CD4-positive, alpha-beta T cell treated with Interferon gamma for 1 hour (primary cell): ENCODE measurements at places on chromosomes 4 and X.
A peak's percentile ranks its signal among the peaks of the same experiment; 100 is the strongest.

GRCh38 chr4:184295206-184295605, 77.5 kb upstream of the ENPP6 start:
- no peak for DNase-seq

DNA sequence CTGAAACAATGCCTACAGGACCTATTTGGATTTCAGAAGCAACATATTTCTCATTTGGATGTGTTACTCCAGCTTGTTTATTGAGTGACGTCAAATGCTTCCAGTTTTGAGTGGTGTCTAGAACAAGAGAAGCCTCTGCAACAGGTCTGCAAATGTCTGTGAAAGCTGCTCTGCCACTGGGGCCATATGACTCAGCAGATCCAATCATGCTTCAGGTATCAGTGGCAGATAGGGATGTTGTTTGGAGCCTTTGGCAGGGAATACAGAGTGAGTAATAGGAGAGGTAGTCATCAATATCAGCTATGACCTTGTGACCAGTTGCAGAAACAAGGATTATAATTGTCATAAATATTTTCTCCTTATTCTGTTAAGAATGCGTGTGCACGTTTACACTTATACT, 141.1 kb upstream of the ZXDA start:
- no peak for DNase-seq

GRCh38 chr4:123649250-123649644, 252.7 kb downstream of the SPRY1 start:
- DNase-seq: no peak

- DNase-seq: no peak
Measured at GRCh38 chr4:53633608-53634007, 42.3 kb upstream of the LNX1 start.

GRCh38 chrX:97322401-97322800, 438.7 kb downstream of the RPA4 start:
- no peak for DNase-seq

DNA sequence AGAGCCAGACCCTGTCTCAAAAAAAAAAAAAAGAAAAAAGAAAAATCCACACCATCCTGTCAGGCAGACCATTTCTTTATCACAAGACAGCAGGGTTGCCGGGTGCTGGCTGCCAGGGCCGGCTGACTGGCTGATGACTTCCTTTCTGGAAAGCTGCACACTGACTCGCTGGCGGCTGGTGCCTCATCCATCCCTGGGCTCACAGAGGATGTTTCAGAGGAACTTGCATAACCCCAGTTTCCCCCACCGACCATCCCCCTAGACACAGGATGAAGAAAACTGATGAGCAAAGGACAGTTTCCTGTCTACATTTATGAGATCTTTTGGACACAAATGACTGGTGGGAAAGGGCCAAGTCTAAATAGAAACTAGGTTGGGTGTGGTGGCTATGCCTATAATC, 14.1 kb downstream of the HPSE start:
- peak; percentile 73 for DNase-seq

DNA sequence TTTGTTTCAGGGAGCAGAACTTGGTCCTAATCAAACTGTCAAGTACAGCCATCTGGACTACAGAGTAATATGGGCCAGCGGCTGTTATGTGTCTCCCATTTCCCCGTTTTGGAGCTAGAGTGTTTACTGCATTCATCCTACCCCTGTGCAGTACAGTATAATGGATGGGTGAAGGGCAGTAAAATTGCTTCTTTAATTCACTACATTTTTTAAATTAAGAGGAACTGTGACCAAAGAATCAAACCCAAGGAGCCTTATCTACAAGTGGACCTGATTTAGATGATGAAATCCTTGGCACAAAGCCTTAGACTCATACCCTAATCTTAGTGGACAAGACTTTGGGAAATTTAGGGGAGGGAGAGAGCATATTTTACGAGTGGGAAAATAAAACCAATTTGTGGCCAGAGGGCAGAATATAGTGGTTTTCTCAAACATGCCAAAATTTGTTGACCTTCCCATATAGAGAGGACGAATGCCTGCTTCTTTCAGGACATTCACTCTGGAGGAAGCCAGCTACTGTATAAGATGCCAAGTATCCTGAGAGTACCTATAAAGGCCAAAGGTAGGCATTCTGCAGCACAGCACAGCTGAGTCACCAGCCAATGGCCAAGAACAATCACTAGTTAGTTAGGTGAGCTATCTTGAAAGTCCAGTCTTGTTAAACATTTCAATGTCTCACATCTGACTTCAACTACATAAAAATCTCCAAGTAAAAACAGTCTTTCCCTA, 253.8 kb upstream of the KCNIP4 start:
- no peak for DNase-seq

DNA sequence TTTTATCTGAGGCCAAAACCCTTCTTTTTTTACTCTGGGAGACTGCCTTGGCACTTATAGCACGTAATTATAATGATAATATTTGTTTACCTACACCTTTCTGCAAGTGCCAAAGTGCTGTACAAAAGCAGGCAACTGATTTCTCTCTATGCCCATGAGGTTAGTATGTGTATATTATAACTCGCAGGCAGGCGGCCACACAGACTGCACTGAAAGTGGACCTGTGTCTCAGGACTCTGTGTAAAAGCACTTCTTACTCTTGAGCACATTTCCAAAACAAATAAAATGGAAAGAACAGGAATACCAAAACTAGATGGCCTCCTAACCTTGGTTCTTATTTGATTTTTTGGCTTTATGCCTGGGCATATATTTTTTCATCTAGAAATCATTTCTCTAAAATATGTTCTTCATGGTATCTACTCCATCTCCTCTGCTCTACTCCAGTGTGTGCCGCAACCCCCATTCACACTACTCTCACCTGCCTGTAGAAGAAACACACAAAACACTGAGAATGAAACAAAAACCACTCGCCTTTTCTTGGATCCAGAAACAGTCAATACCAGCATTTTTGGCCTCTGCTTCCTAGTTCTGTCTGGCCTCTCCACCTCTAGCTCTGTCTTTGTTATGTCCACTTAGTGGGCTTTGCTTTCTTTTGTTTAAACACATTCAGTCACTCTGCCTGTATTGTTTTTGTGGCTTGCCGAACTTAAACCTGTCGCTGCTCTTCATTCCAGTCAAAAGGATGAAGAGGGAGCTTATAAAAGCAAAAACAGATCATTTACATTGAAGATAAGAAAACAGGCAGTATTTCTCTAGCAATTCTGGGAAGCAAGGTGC, 934.5 kb upstream of the TENM3 start:
- no peak for DNase-seq

DNA sequence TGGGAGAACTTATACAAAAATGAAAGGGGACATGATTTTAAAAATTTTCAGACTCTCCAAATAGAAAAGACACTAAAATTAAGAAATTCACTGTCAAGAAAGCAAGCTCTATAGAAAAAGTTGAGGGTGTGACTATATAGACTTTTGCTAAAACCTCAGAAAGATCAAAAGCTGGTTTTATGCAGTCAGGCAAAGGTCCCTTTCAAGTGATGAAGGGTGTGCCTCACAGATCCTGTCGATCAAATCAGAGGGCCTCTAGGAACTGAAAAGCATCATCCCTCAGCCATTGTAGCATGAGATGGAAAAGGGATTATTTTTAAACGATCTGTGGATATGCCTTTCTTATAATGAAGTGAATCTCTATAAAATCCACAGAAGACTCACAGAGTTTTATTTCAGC, 116.5 kb downstream of the FAM13A start:
- no peak for DNase-seq

DNA sequence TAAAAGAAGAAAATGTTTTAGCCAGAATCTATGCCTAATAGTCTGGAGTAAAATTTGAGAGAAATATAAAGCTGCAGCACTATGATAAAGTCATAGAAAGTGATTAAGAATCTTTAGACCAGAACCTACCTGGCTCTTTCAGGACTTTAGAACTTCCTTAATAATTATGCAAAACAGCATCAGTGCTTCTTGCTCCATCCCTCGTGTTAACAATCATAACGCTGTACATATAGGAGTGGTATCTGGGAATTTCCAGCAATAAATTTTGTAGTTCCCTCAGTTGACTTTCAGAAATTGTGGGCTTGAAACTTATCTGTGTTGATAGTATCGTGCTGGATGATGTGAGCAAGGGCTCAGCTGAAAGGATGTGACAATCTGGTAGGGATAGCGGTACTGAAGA, 102.1 kb upstream of the RASGEF1B start:
- DNase-seq: no peak

GRCh38 chr4:19945979-19946380, 305.7 kb upstream of the SLIT2 start:
- no peak for DNase-seq
